ENCODE measurements at places on chromosomes 11 and 22.

DNA sequence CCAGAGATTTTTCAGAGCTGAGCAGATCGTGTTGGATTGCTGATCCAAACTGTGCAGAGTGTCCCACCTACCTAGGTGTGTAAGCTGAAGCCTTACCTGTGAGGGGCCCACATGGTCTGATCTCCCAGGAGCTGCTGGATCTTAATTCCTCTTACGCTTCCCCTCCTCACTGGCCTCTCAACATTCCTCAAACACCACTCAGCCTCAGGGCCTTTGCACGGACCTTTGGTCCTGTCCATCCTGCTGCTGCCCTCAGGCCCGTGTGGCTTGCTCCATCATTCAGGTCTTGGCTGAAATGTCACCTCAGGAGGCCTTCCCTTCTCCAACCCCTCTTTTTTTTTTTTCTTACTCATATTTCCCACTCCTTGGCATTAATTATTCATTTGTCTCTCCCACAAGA is 21.1 kb upstream of the RAB1B start:
- DNase-seq, result no peak

DNA sequence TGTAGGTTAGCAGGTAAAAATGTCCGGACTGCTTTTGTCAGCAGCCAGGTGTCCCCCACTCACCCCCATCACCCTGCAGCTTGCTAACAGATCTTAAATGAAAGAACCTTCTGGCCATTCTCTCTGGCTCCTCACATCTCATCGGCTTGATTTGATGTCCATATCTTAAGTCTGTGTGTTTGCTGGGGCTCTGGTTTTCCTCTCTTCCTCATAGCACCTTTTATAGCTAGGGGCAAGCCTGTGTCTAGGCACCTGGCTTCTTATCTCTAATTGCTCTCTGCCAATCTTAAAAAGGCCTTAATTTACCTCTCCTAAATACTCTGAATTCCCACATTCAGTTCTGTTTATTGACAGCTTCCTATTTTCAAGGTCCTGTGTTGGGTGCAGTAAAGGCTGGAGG is 72.0 kb downstream of the ARHGAP42 start:
- no peak for DNase-seq

- peak; percentile 45 for DNase-seq
Measured at GRCh38 chr11:16806791-16807190, 68.3 kb downstream of the C11orf58 start.

- DNase-seq, result no peak
Measured at GRCh38 chr11:32302826-32303225, 132.5 kb downstream of the WT1 start.

DNA sequence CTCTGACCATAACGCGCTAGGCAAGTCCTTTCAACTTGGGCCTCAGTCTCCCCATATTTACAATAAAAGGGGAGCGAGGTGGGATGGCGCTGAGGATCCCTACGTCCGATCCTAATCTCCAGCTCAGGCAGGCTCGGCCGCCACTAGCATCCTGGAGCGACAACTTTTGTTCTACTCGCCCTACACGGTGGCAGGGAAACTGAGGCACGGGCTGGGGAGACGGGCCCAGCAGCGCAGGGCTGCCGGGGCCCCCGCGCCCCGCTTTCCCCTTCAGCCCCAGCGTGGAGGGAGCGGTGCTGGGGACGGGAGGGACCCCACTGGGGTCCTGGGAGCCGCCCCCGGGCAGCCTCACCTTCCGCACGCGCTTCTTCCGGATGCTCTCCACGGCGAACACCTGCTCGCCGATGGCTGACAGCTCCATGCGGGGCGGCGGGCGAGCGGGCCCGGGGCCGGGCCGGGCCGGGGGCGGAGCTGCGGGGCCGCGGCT is 413 bp downstream of the CBX7 start:
- no peak for DNase-seq

- DNase-seq, result no peak
Measured at GRCh38 chr11:35151683-35152280, 12.8 kb downstream of the CD44 start.

- DNase-seq, result no peak
Measured at GRCh38 chr22:26610072-26610958, 7.5 kb downstream of the CRYBB1 start.

DNA sequence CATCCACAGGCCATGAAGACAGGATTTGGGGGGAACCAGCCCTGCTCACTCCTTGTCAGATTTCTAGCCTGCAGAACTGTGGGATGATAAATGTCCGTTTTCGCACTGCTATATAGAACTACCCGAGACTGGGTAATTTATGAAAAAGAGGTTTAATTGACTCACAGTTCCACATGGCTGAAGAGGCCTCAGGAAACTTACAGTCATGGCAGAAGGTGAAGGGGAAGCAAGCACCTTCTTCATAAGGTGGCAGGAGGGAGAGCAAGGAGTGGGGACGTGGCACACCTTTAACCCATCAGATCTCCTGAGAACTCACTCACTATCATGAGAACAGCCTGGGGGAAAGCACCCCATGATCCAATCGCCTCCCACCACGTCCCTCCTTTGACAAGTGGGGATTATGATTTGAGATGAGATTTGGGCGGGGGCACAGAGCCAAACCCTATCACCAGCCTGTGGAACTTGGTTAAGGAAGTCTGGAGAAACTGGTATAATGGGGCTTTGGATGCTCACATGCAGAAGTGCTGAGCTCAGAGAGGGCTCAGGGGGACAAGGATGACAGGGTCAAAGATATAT is 50.7 kb downstream of the MYEOV start:
- no peak for DNase-seq

DNA sequence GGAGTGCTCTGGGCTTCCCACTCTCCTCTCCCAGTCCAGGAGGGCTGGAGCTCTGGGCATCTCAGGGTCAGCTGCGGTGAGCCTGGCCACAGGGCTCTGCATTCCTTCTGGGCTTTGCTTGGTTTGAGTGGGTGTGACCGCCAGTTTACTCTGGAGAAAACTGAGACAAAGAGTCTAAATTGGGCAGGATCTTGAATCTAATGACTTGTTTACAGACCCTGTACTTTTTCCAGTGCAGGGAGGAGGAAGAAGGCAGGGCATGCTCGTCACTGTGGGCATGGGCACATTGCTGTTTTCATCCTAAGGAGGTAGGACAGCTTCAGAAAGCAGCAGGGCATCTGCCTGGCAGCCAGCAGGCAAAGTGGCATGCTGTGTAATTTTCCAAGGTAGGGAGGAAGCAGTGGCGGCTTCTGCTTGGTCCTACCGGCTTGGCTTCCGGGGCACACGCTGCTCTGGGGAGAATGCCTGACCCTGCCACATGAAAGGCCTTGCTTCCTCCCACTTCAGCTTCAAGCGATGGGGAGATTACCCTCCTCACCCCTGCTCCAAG is 22.9 kb downstream of the FLI1 start:
- DNase-seq, result no peak

GRCh38 chr11:69649576-69649900 is 8.6 kb downstream of the CCND1 start:
- DNase-seq, result no peak

DNA sequence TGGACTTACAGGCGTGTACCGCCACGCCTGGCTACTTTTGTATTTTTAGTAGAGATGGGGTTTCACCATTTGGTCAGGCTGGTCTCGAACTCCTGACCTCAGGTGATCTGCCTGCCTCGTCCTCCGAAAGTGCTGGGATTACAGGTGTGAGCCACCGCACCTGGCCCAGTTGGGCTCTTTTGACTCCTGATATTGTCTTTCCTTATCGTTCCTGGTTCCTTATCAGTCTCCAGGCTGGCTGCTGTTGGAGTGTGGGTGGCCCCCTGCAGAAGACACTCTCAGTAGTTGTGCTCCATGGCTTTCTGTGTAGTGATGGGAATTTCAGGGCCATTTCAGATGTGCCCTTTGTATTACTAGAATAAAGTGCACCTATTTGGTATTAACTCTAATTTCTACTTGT is 55.3 kb downstream of the C22orf31 start:
- no peak for DNase-seq

- no peak for DNase-seq
Measured at GRCh38 chr22:20034143-20034542, 13.2 kb downstream of the TANGO2 start.

DNA sequence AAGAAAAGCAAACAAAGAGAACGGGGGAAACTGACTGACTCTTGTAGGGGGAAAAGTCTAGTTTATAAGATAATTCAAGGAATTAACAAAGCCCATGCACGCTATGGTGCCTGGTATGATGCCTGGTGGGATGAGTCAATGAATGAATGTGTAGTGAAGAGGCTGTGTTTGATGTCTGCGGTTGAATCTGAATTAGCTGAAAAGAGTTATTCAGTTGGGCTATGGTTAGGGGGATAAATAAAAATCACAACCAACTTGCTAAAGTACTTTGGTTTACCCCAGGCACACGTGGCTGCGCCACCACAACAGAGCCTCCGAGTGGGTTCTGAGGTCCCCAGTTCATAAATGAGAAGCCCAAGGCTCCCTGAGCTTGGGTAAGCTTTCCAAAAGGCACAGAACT is 369.3 kb upstream of the SYN3 start:
- DNase-seq, result no peak

DNA sequence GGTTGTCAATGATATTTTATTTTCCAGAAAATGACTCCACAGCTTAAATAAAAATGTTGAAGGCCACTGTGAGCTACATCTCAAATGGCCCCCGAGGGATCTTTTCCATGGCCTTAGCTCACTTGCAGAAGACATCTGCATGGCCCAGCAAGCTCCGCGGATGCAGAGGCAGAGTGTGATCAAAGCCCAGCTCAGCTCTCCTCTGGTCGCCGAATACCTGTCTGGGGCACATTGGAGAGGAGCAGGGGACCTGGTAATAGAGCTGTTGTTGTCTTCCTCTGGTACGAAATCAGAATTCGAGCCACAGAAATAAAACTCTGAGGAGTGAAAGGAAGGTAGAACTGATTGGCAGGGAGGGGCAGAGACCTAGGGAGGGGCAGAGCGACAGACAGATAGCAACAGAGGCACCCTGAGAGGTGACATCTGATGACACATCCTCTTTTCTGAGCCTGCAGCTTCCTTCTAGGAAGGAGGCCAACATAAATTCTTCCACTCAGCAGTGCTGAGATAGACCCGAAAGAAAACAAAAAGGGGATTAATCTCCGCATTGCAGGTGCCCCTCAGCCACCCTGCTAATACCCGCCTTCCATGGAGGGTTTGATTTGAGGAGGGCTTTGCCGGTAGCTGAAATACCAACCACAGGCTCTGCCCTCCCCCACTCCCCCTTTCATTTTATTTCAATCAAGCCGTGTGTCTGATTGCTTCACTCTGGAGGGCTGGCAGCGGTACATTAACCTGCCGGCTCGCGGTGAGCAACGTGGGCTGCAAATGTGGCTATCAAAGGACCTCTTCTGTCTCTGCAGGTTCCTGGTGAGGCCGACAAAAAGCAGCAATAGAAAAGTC is 759.4 kb downstream of the OPCML start:
- DNase-seq, result no peak

DNA sequence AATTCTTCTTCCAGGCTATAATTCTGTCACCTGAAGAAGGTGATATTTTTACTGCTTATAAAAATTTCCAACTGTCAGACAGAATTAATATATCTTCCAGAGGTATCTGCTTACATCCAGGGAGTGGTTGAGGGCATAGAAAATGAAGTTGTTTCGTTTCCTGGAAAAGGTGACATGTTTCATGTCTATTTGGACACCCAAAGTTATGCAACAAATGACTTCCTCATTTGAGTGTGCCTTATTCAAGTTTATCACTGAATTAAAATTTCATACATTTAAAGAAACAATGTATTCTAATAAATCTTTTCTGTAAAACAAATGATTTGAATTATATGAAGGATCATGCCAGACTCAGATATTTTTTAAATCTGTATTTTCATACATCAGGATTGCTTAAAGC is 8.5 kb upstream of the GRAMD1B start:
- DNase-seq, result no peak

GRCh38 chr11:20452585-20452984 is 65.1 kb downstream of the PRMT3 start:
- no peak for DNase-seq

DNA sequence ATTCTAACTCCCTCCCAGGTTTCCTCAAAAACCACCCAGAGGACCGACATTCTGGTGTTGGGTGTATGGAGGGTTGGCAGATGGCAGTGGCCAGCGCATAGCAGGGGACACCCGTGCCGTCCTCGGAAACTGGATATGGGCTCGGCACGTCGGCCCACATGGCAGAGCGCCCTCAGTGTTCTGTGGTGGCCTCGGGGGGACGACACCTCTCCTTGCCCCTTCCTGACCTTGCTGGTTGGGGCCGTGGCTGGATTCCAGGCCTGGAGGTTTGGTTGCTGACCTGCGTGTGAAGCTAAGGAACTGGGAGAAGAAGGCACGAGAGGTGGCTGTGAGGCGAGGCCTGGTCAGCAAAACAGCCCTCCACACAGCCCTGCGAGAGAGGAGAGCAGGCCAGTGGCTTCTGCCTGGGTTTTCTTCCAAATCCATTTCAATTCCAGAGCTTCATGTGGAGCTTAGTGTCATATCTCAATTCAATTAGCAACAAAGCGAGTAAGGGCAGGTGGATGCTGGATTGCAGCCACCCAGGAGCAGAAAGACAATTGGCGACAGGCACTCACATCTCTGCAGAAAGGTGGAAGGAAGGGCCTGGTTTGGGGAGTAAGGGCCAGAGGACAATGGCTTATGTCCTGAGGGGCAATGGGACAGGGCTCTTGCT is 478.4 kb downstream of the BRD1 start:
- DNase-seq, result no peak

DNA sequence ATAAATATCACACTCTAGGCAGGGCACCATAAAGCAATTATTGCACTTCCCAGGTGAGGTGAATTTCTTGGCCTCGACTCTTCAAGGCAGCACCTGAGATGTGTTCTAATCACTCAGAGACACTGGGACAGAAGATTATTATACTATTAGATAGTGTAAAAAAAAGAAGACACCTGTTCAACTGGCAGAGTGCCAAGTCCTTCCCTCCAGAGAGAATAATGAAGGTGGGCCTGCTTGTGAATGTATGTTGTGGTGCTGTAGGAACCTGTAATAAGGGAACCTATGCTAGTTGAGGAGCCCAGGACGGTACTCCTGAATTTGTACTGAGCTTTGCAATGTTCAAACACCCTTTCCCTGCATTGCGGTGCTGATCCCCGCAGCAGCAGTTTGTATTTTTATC is 107.5 kb downstream of the NXPE2 start:
- DNase-seq, result no peak

GRCh38 chr11:122186439-122187080 is 70.5 kb upstream of the BLID start:
- DNase-seq, result no peak

- DNase-seq, result peak; percentile 51
Measured at GRCh38 chr11:121929581-121929980, 186.4 kb downstream of the BLID start.

DNA sequence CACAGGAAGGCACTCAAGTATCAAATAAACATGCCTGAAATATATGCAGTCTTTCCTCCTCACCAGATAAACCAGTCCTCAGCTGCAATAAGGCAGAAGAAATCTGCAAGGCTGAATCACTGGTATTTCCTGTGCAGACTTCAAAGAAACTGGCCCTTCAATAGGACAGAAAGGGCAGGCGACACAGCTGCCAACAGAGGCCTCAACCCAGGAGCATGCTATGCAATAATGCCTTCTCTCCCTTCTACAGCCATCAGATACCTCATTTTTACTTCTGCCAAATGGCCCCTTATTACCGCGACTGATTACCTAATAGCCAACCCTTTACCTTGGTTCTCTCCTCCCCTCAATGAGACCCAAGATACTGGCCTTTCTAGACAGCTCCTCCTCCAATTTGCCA is 8.0 kb downstream of the NUMA1 start:
- no peak for DNase-seq

- DNase-seq, result no peak
Measured at GRCh38 chr11:70497536-70498075, 99.3 kb downstream of the CTTN start.
